ENCODE measurements at places on chromosomes 12 and 14.

- DNase-seq: no peak
Observed at GRCh38 chr14:45891417-45892080, 638.5 kb upstream of the MIS18BP1 start.

GRCh38 chr12:108348842-108349241, 9.7 kb upstream of the CMKLR1 start:
- no peak for DNase-seq

DNA sequence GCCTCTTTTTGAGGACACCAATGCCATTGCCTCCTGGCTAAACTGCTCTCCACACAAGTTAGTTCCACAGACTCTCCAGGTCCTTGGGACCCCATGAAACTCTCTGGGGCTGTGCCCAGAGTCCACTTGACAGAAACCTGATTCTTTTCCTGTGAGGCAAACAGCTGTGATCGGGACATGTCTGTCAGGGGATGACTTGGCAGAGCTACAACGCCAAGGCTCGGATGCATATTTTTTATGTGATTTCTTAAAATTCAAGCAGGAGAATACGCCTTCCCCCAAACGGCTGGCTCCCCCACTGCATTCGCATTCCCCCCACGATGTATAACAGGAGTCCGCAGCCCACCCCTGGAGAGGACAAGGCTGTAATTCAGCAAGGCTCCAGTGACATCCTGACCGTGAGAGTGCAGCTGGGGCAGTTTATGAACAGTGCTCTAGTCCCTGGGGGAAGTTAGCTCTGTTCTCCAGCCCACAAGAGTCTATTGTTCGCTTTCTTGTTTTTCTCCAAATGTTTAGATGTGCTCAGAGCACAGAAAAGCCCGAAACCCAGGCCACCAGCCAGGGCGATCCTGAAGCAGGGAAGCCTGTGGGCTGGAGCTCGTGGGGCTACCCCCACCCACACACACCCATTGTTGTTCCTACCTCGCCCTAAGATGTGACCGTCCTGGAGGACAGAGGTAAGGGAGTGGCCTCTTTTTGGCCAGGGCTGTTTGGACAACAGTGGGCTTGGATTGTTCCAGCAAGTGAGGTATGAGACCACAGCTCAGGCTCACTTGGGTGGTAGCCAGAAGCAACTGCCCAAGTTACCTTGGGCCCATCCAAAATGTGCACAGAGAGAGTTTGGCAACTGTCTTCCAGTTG, 159.5 kb downstream of the ZFP36L1 start:
- no peak for DNase-seq

DNA sequence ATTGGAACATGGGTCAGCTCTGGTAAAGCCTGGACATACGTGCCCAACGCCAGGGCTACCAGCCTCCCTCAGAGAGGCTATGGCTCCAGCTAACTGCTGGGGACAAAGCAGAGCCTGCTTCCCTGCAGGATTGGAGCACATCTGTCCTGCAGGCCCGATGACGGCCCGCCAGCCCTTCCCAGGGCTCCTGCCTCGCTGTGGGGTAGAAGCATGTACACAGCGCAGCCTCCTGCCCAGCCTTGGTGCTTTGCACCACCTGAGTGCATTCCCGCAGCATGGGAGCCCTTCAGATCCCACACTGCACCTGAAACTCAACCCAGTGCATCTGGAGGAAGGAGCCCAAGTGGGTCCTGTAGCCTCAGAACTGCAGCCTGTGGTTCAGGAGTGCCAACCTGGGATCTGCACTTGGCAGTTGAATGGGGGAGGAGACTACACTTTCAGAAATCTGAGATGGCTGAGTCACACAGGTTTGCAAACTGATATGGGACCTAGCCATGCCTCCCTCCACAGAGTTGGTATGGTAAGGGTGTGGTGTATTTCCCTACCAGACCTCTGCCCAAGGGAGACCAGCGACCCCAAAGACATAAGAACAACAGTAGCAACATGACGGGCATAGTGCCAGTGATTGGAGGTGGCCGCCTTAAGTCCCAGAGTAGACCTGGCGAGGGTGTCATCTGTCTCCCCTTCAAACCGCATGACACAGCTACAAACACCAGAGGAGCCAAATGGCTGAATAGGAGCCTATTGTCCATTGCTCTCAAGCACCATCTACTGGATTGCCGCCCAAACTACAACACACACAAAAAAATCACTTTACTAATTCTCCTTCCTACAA, 273.9 kb upstream of the MIS18BP1 start:
- no peak for DNase-seq

- peak; percentile 22 for DNase-seq
Observed at GRCh38 chr12:74538491-74539258, 1.0 kb downstream of the ATXN7L3B start.

DNA sequence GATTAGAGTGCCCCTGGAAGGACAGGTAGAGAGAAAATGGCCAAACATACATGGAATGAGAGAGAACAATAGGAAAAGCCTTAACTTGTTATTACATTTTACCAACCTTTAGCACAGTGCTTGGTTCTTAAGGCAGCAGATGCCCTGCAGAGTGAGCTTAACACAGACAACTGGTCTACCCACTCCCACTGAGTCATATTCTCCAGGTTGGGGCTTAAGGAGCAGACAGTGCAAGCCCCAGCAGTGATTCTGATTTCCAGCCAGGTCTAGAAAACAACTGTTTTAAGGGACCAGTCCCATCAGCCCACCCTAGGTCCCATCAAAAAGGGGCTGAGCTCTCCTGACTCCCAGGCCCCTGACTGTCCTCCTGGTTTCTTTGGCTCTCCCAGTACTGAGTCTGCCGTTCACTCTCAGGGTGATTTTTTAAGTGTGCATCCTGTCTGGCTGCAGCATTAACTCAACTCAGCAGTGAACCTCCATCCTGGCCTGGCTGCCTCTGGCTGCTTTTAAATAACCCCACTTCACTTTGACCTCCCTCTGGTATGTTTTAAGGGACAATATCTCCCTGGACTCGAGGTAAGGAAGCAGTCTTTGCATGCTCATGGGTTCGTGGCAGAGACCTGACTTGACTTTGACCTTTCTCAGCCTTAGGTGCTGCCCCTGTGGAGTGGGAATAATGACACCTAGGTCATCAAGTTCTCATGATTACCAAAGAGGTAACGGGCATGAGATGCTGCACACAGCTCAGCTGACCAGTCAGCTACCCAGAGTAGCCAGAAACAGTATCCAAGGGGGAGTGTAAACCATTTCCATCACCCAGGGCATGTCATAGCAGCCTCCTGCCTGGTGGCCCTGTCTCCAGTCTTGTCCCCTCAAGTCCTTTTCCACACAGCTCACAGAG, 210.7 kb upstream of the PWP1 start:
- no peak for DNase-seq

DNA sequence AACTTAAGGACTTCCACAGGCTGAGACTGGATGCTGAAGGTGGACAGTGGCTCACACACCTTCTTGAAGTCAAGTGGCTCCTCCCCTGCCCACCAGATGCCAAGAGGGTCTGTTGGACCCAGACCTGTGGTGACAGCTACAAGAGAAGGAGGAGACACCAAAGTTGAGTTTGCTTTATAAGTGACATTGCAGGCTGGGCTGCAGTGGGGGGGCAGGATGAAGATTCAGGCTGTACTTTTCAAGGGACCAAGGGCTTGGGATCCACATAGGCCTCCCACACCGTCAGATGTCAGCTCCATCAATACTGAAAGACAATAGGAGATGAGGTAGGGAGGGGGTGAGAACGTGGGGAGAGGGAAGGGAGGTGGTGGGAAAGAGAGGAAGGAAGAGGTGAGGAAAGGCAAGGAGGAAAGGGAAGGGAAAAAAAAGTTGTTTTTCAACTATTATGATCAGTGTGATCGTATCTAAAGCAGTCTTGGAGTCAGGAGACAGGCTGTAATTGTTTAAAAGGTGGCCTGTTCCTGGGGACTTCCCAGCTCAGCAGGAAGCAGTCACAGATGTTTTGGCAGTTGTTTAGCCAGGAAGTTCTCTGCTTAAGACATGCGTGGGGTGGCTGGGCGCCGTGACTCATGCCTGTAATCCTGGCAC, 84.1 kb upstream of the RESF1 start:
- peak; percentile 84 for DNase-seq

GRCh38 chr14:28831126-28831525, 64.5 kb downstream of the FOXG1 start:
- DNase-seq: no peak
